Kidney epithelial cell (primary cell): ENCODE measurements at places on chromosomes 12 and 14.
A peak's percentile ranks its signal among the peaks of the same experiment; 100 is the strongest.

- no peak for DNase-seq
Observed at GRCh38 chr12:61422786-61423185, 837.4 kb upstream of the USP15 start.

DNA sequence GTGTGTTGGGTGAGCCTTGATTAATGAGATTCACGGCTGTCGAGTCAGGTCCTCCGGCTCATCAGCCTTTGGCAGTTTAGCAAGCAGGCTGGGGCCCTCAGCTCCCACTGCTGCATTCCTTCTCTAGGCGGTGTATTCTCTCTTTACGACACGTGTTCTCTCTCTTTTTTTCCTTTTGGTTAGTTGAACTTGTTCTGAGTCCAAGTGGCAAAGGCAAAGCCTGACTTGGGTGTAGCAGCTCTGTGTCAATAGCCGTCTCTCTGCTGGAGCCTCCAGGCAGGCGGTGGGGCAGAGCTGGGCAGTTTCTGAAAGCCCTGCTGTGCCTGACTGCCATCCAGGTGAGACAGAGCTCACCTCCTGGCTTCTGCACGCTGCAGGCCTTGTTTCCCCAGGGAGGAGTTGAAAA lies 46.6 kb downstream of the SUSD6 start:
- DNase-seq, result no peak

GRCh38 chr14:33279865-33280264 lies 341.2 kb downstream of the NPAS3 start:
- DNase-seq, result no peak

GRCh38 chr14:80844872-80845271 lies 96.7 kb downstream of the CEP128 start:
- no peak for DNase-seq

DNA sequence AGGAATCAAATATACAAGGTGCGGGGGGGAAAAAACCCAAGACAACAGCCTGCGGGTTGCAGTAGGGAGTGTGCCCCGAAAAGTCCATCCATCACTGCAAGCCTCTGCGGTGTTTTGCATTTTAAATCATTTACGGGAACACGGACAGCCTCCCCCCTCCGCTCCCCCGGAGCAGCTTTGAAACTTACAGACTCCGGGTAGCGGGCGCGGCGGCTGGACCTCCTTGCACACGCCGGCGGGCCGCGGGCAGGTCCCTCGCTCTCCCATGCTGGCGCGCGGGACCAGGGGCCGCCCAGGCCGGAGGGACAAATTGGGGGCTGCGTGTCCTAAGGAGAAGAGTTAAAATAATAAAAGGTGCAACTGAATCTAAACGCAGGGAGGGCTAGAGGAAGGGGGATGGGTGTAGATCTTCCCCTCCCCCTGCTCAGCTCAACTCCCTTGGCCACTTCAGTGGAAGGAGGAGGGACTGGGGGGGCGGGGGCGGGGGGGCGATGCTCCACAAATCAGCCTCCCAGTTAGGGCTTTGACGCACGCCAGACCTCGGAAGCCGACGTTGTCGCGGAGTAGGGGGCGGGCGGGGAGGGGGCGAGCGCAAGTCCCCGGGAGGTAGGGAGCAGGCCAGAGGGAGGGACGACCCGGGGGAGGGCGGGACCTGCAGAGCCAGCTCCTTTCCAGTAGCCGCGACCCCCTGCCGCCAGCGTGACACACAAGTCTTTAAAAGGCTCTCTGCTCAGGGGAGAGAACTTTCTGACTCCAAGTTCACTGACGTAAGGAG lies at the start of gene KCNJ8:
KCNJ8 (minus strand) TSS at position 349 of the 775 bp plus-strand sequence. CDS start 1,090 bp downstream, outside the sequence.
- peak; percentile 5 for DNase-seq

GRCh38 chr14:89251061-89251460 lies 166.0 kb downstream of the FOXN3 start:
- no peak for DNase-seq

- DNase-seq, result no peak
Observed at GRCh38 chr14:79318371-79318770, 892.9 kb downstream of the DIO2 start.

- DNase-seq, result no peak
Observed at GRCh38 chr14:93657875-93658274, 130.4 kb downstream of the PRIMA1 start.

GRCh38 chr12:1799882-1800400 lies 20.4 kb upstream of the LRTM2 start:
- no peak for DNase-seq

GRCh38 chr14:100994082-100994481 lies 90.6 kb upstream of the RTL1 start:
- no peak for DNase-seq

- DNase-seq, result no peak
Observed at GRCh38 chr12:78864870-78865463, 393 bp downstream of the SYT1 start.

- DNase-seq, result no peak
Observed at GRCh38 chr14:20470603-20470901, 1.3 kb downstream of the PNP start.

- DNase-seq, result no peak
Observed at GRCh38 chr12:108357834-108358579, 18.9 kb upstream of the CMKLR1 start.

DNA sequence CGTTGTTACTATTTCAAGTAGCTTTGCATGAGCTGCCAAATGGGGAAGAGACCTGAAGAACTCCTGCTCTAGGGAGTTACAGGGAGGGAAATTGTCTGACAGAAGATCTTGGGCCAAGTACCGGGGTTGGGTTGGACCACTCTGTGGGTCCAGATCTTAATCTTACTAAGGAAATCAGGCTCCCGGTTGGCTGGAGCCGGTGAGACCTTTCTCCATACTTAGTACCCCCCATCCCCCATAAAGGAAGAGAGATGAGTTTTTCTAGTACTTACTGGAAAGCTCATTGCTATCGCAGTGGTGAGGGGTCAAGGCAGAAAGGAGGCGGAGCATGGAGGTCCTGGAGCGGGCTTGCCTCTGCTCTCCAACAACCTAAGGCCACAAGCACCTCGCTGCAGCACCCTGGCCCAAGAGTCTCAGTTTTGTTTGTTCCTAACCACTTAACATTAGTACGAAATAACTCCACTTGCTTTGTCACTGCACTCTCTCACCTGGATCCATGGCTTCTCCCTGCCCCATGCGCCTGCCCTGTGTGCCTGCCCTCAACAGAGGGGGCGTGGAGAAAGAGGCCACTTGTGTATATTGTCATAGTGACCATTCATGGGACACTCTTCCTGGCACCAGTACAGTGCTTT lies 6.8 kb upstream of the UNC119B start:
- no peak for DNase-seq

DNA sequence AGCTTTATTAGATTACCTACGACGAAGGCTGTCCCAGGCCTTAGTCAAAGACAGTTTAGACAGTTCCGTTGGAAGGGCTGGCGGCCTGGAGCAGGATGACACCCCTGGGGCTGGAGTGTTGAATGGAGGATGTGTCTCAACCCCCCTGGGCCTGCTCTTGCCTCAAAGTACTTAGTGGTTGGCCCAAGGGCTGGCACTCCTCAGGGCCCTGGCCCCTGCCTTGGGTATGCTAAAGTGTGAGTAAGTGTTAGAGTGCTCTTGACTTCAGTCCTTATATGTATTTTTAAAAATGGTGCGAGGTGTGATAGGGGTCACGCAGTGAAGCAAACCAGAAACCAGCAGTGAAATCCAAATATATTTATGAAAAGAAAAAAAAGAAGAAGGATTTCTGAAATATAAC lies 261.6 kb downstream of the KTN1 start:
- no peak for DNase-seq

- no peak for DNase-seq
Observed at GRCh38 chr12:10612984-10613348, 443 bp downstream of the MAGOHB start.
